Activated CD4-positive, alpha-beta T cell treated with anti-CD3 and anti-CD28 coated beads for 24 hours (primary cell): ENCODE measurements at places on chromosomes 1 and 21.

DNA sequence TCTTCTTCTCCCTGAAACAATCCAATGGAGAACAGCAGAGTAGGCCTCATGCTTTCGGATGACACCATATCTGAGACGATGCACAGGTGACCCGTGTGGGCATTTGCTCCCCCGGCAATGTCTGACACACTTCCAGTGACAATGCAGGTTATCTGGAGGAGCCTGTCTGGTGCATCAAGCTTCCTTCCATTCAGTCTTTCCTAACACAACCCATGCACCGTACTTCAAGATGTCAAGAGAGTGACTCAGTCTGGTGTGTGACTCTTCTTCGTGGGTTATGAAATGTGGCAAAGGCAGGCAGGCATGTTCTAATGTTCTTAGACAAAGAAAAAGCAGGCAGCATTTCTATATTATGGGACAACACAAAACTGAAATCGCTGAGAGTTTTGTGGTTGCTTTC lies 159.1 kb downstream of the EDEM3 start:
- no peak for DNase-seq

- no peak for DNase-seq
Measured at GRCh38 chr1:6638226-6638625, 13.6 kb downstream of the THAP3 start.

DNA sequence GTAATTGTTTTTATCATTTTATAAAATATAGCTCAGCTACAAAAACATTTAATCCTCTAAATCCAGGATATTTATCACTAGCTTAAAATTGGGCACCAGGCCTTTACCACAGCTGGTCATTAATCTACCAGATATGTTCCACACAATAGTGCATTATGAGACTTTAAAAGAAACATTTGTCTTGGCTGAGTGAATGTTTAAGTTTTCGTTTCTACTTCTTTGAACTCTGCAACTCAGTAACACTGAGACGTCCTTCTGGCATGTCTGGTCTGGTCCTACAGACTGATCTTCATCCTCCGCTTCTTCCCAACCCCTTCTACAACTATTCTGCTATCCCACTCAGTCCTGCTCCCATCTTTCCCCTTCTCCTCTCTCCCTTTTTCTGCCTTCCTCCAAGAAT lies 296.2 kb downstream of the NEGR1 start:
- DNase-seq = no peak

- no peak for DNase-seq
Measured at GRCh38 chr1:87072411-87072810, 158.0 kb downstream of the HS2ST1 start.

DNA sequence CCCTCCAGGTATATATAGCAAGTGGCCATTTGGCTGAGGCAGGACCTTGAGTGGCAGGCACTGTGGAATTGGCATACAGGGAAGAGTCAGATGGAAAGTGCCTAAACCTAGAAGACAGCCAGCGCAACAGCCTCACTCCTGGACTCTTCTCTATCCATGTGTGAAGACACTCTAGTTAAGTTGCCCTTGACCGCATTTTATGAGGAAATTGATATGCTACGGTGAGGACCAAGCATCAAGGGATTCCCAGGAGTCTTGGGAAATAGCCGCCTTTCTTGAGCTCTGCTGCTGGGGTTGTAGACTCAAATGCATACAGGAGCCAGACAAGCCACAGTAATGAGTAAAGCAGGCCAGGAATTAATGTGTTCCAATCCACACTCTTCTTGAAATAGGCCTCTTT lies 145.9 kb upstream of the KAZN start:
- no peak for DNase-seq

GRCh38 chr1:19725606-19726005 lies 60.9 kb downstream of the HTR6 start:
- DNase-seq = no peak

DNA sequence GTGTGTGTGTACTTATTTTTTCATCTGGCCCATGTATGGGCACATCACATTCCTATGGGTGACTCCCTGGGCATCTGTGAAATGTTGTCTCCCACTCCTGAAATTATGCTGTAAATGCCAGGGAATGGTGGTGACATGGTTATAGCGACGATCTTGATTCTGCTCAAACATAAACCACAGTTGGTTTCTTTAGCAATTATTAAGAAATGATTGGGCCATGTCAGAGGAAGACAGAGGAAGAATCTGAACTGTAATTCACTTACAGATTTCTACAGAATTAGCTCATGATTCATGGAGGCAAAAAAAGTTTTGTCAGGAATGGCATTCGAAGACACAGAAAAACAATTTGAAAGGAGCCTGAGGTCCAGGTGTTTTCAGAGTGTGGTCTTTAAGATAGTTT lies 25.8 kb upstream of the KCNE1 start:
- DNase-seq = no peak
